Ovary (tissue), 10 donors: ENCODE measurements at places on chromosomes 16 and 17. TPM values are rescaled to one million over a fixed set of nuclear protein-coding genes. Genes with fewer than 3 reads are reported as not detected.

- H3K27me3 ChIP-seq: no peaks in the 10 kb centered on the region
- no peaks in the 10 kb centered on the region for H3K36me3 ChIP-seq
- peaks cover 2% of the 10 kb centered on the region for H3K4me1 ChIP-seq
- H3K4me3 ChIP-seq: no peak overlapping the region
- peak; percentile 59 for DNase-seq
Measured at GRCh38 chr17:67546578-67547527, 169.8 kb downstream of the PITPNC1 start.

DNA sequence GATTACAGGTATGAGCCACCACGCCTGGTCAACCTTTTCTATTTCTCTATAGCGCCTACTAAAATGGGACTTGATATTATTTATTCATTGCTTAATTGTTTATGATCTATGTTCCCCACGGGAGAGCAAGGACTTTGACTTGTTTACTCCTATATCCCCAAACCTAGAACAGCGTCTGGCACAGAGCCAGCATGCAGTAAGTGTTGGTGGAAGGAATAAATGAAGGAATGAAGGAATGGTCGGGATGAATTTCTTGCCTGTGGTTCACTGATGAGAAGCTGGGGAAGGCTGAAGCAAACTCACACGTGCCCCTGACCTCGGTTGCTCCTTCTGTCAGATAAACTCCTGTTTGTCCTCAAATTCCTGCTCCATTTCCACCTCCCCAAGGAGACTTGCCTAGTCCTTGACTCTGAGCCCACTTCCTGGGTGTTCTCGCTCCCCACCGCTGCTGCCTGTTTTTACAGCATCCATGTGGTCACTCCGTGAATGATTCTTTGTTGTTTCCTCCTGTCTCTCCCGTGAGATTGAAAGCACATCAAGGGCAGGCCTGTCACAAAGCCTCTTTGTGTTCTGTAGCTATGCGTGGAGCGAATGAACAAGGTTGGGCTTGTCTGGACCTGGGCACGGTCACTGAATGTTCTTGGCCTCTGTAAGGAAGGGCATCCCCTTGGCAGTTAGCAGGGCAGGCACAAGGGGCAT lies 17.3 kb downstream of the C17orf100 start:
- DNase-seq: no peak
- no peaks in the 10 kb centered on the region for H3K27me3 ChIP-seq
- no peaks in the 10 kb centered on the region for H3K36me3 ChIP-seq
- H3K27ac ChIP-seq: no peak overlapping the region

- H3K4me1 ChIP-seq: no peaks in the 10 kb centered on the region
- H3K4me3 ChIP-seq: no peak overlapping the region
- no peaks in the 10 kb centered on the region for H3K36me3 ChIP-seq
Measured at GRCh38 chr16:17817260-17817659, 346.5 kb upstream of the XYLT1 start.

GRCh38 chr17:15249487-15249886 lies 15.6 kb downstream of the PMP22 start:
- no peaks in the 10 kb centered on the region for H3K36me3 ChIP-seq
- peaks cover 10% of the 10 kb centered on the region for H3K4me1 ChIP-seq
- no peak overlapping the region for H3K4me3 ChIP-seq
- H3K27ac ChIP-seq: no peak overlapping the region

GRCh38 chr17:58840820-58841612 lies 85.4 kb downstream of the PPM1E start:
- no peak overlapping the region for H3K27ac ChIP-seq
- H3K36me3 ChIP-seq: no peaks in the 10 kb centered on the region
- H3K4me3 ChIP-seq: no peak overlapping the region
- DNase-seq: no peak
- H3K4me1 ChIP-seq: no peaks in the 10 kb centered on the region

GRCh38 chr17:67753026-67753425 lies 35.3 kb downstream of the NOL11 start:
- H3K36me3 ChIP-seq: no peaks in the 10 kb centered on the region
- DNase-seq: no peak
- H3K27me3 ChIP-seq: no peaks in the 10 kb centered on the region
- H3K27ac ChIP-seq: no peak overlapping the region

GRCh38 chr17:7705269-7706255 lies 560 bp downstream of the EFNB3 start:
- no peaks in the 10 kb centered on the region for H3K36me3 ChIP-seq
- H3K27me3 ChIP-seq: no peaks in the 10 kb centered on the region
- no peak for DNase-seq
- H3K27ac ChIP-seq: no peak overlapping the region

GRCh38 chr16:23306199-23307100 lies 4.3 kb downstream of the SCNN1B start:
- no peaks in the 10 kb centered on the region for H3K27me3 ChIP-seq
- H3K36me3 ChIP-seq: no peaks in the 10 kb centered on the region
- H3K4me1 ChIP-seq: no peaks in the 10 kb centered on the region
- no peak overlapping the region for H3K4me3 ChIP-seq

Gene CX3CL1
- polyA plus RNA-seq: 9.8 TPM

DNA sequence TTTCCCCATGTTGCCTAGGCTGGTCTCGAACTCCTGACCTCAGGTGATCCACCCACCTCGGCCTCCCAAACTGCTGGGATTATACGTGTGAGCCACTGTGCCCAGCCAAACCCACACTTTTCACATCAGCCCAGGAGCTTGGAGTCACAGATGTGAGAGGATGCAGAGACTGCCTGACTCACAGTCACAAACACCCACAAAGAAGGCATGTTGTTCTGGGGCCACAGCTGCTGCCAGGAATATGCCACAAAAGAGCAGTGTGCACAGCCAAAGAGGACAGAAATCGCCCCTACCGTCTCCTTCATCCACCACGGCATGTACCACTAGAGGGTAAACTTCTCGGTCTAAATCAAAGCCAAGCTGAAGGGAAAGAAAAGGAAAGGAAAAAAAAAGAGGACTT lies 25.1 kb upstream of the FOXJ1 start:
- no peaks in the 10 kb centered on the region for H3K36me3 ChIP-seq
- H3K27ac ChIP-seq: no peak overlapping the region
- H3K27me3 ChIP-seq: no peaks in the 10 kb centered on the region
- peaks cover 2% of the 10 kb centered on the region for H3K4me1 ChIP-seq

GRCh38 chr17:33674685-33675084 lies 381.6 kb upstream of the ASIC2 start:
- no peaks in the 10 kb centered on the region for H3K4me1 ChIP-seq
- H3K27ac ChIP-seq: no peak overlapping the region
- no peak for DNase-seq

DNA sequence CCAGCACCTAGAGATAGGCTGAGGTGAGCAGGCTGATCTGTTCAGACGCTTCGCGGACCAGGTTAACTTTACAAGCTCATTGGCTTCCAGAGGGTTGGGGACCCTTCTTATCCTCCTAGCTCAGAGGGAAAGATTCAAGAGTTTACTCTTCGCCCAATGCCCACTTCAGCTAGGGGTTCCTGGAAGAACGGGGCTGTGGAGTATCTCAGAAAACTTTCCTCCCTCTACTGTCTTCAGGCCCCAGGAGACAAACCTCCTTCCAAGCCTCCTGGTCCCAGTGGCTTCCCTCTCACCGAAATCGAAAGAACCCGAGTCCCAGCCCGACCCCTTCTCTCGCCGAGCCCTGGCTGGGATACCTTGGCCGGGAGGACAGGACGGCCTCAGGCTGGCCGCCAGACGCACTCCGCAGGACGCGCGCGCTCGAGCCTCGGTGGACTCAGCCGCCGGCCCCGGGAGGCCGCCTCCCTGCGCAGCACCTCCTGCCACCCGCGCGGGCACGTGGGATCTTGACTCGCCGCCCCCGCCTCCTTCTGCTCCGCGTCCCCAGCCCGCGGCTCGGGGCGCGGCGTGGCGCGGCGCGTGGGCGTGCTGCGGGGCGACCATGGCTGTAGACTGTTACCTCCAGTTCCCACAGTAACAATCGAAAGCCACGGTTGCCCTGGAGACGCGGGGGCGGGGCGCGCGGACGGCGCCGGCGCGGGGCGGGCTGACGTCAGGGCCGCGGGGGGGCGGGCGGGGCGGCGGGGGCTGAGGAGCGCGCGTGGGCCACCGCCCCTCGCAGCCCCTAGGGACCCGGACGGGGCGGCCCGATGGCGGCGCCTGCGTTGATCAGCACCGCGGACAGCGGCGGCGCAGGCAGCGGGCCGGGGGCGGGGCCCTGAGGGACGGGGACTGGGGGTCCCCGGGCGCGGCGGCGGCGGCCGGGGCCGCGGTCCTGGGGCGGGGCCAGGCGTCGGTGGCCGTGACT lies 5.3 kb upstream of the HIC1 start:
- H3K27ac ChIP-seq: peak overlapping the region; percentile 48
- no peaks in the 10 kb centered on the region for H3K27me3 ChIP-seq
- H3K4me3 ChIP-seq: peak overlapping the region; percentile 53
- H3K36me3 ChIP-seq: no peaks in the 10 kb centered on the region
- peak; percentile 89 for DNase-seq
- peaks cover 10% of the 10 kb centered on the region for H3K4me1 ChIP-seq

GRCh38 chr16:81908466-81909262 lies 102.6 kb downstream of the SDR42E1 start:
- no peak overlapping the region for H3K4me3 ChIP-seq
- H3K27ac ChIP-seq: no peak overlapping the region
- H3K4me1 ChIP-seq: no peaks in the 10 kb centered on the region

Gene SMTNL2
- polyA plus RNA-seq: 4.8 TPM

DNA sequence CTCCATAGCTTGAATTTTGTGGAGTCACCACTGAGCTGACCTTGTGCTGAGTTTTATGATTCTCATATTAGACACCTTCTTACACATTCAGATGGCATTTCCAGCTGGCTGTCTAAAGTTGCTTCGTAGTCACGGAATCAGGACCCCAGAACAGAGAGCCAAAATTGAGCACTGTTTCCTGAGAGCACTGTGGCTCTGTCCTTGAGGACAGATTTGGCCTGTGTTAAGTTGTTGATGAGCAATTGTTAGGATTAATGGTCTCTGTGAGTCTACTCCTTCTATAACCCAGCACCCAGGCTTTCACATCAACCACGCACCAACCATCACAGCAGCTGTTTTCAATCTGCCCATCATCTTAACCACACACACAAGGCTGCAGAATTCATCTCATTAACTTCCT lies 277.5 kb upstream of the HSBP1 start:
- no peaks in the 10 kb centered on the region for H3K27me3 ChIP-seq
- no peak overlapping the region for H3K27ac ChIP-seq
- DNase-seq: no peak
- H3K4me1 ChIP-seq: no peaks in the 10 kb centered on the region

Gene SLC25A39
- polyA plus RNA-seq: 46.1 TPM

DNA sequence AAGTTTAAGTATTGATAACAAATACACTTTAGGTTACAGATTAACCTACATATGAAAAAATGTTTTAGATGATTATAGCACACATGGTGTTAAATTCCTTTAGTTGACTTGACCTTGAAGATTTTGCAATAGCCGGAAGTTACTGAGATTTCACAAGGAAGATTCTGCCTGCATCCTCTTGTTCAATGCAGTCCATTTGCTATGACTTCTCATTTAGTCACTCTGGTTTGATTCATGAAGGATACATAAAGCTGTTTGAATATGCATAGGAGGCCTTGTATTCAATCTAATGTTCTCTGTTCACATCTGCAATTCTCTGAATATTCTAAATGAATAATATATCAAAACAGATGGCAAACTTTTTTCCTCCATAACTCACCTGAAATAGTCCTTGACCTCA lies 870.2 kb upstream of the GOT2 start:
- no peak for DNase-seq
- no peaks in the 10 kb centered on the region for H3K36me3 ChIP-seq
- H3K27me3 ChIP-seq: peaks cover 3% of the 10 kb centered on the region
